ENCODE measurements at places on chromosomes 16 and 17. TPM values are rescaled to one million over a fixed set of nuclear protein-coding genes. Genes with fewer than 3 reads are reported as not detected.

- no peak for DNase-seq
Observed at GRCh38 chr17:72206376-72206775, 85.6 kb downstream of the SOX9 start.

DNA sequence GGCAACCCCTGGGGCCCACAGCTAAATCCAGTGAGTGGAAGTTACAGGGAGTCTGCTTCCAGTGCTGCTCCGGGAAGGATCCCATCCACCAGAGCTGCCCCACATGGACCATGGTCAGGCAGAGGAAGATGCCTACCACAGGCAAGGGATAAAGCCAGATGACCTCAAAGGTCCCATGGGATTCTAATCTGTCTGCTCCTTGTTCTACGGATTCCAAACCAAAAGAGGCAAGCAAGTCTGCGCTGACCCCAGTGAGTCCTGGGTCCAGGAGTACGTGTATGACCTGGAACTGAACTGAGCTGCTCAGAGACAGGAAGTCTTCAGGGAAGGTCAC lies 1.4 kb downstream of the CCL4L2 start:
- no peak for DNase-seq

GRCh38 chr16:12120982-12121652 lies 144.6 kb downstream of the SNX29 start:
- DNase-seq: no peak

DNA sequence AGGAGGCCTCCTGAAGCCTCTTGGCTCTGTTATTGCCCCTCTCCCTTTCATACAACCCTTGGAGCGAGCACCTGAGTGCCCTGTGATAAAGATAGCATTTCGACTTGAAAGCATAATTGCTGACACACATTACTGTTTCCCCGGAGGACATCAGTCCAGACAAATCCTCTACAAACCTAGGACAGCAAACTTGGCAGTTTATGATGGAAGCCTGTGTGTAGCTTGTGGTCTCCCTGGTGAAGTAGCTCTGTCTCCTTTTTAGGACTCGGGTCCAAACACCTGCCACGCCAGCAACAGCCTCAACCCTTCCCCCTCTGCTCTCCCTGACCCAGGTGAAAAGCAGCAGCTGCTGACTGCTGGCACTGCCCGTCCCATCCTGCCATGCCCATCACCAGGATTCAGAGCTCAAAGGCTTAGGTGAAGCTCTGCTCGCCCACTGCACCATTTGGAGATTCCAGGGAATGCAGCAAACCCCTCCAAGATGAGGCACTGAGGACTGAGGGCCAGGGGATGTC lies 55.9 kb downstream of the IRX6 start:
- DNase-seq: no peak

Gene TMEM98
- not detected for total RNA-seq

GRCh38 chr17:72268431-72268830 lies 147.6 kb downstream of the SOX9 start:
- DNase-seq: no peak

Gene SMIM36
- not detected for total RNA-seq

Measured in CD8-positive, alpha-beta T cell (primary cell).